SW 1271 (cell line): ENCODE measurements at places on chromosomes 4 and X.

DNA sequence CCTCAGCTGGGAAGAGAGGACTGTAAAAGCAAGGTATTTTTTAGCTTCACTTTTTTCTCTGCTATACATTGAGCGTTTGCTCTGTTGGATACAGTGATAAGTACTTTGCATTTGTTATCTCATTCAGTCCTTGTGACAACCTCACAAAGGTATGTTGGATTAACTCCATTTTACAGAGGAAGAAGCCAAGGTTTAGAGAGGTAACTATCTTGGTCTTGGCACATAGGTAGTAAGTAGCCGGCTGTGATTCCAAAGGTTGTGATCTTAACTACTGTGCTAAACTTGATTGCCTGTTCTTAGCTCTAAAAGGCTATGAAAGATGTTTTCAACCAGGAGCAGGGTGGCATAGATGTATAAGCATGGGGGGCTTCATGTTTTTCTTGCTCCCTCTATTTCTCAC, 134.4 kb downstream of the POLA1 start:
- no peak for DNase-seq

DNA sequence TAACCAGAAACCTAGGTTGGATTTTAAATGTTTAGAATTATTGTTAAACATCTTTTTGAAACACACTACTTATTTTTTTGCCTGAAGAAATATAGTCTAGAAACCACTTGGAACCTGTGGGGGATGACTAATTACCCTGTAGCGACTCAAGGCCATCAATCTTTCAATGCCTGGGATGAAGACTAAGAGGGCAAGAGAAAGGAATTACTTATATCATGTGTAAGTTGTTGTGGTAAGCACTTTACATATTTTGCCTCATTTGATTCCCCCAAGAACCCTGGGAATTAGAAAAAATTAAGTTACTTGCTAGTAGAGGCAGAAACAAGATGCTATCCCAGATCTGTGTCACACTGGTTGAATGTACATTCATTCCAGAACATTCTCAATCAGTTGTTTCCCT, 170.9 kb upstream of the GRIA3 start:
- no peak for DNase-seq

- DNase-seq = no peak
Measured at GRCh38 chr4:89285745-89286144, 21.9 kb downstream of the GPRIN3 start.

- no peak for DNase-seq
Measured at GRCh38 chr4:114040319-114041116, 61.1 kb upstream of the ARSJ start.
